ENCODE measurements at places on chromosomes 2 and 18. TPM values are rescaled to one million over a fixed set of nuclear protein-coding genes. Genes with fewer than 3 reads are reported as not detected.

GRCh38 chr2:120395221-120396012 lies 49.5 kb downstream of the INHBB start:
- no peak for DNase-seq

The TUBA4B gene
- 3.1 TPM for polyA plus RNA-seq

GRCh38 chr18:25229920-25230319 lies 122.0 kb downstream of the ZNF521 start:
- DNase-seq: no peak

DNA sequence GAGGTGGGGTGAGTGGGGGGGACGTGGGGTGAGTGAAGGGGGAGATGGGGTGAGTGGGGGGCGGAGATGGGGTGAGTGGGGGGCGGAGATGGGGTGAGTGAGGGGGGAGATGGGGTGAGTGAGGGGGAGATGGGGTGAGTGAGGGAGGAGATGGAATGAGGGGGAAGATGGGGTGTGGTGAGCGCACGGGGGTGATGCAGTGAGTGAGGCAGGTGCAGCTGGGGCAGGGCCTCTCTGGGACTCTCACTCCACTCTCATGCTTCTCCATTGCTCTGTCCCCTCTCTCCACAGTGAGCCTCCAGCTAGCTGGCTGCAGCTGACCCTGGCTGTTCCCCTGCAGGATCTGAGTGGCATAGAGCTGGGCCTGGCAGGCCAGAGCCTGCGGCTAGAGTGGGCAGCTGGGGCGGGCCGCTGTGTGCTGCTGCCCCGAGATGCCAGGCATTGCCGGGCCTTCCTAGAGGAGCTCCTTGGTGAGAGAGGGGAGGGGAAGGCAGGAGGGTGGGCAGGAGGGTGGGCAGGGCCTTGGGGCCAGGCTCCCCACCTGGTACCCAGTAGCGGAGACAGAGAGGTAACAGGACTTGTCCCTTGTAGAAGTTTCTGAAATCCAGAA lies 13.9 kb upstream of the SLC4A3 start:
- DNase-seq: no peak

- DNase-seq: no peak
These were observed 6.6 kb downstream of the SOCS6 start for GRCh38 chr18:70295192-70296188.
